Left cardiac atrium (tissue), 4 donors: ENCODE measurements at places on chromosomes 4 and X. TPM values are rescaled to one million over a fixed set of nuclear protein-coding genes. Genes with fewer than 3 reads are reported as not detected.
A peak's percentile ranks its signal among the peaks of the same experiment; 100 is the strongest.

- DNase-seq = no peak
These were observed 743 bp downstream of the NKAP start for GRCh38 chrX:119942831-119943184.

DNA sequence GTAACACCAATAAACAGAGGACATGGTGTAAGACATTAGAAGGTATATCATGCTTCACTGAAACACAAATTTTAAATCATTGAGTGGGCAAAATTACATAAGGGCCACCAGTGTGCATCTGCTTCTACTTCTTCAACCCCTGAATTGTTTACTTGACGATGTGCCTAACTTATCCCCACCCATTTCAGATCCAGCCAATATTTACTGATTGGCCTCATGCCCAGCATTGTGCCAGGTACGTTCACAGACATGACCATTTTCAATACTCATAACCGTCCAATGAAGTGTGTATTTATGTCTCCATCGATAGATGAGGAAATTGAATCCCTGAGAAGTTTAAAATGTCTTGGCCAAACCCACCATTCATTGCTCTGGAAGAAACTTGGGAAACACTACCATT is 208.3 kb upstream of the MID1 start:
- DNase-seq = no peak

- DNase-seq = no peak
These were observed at the start of gene PPP3CA for GRCh38 chr4:101347267-101347556. Gene PPP3CA (minus strand): TSS chr4:101347526.

DNA sequence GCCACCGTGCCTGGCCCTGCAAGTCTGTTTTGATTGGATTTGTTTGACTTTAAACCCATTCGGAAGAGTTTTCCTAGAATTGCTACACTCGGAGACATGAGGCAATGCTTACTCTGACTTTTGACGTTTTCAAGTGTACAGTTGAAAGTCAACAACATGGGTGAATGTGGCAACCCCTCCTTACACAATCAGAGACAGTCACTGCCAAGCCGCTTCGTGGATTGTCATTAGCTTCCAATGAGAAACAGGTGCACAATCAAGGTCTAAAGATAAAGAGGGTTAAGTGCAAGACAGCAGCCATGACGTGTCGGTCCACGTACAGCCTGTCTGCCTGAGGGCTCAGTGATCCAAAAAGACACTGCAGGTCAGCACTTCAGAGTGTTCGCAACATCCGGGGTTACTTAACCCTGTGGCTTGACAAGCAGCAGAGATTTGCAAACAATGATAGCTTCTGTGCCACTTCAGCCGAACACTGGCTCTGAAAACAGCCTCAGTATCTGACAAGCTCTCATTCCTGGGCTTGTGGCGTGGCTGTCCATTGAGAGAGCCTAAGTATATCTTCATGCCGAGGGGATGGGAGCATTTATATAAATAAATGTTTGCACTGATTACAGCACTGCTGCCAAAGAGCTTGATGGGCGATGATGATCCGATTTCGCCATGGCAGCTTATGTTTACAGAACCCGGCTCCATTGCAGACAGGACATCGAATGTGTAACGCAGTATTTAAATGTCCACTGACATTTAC is 180.0 kb downstream of the DHRSX start:
- DNase-seq = peak; percentile 67

- no peak for DNase-seq
These were observed 17.7 kb downstream of the FOXR2 start for GRCh38 chrX:55640854-55641253.

DNA sequence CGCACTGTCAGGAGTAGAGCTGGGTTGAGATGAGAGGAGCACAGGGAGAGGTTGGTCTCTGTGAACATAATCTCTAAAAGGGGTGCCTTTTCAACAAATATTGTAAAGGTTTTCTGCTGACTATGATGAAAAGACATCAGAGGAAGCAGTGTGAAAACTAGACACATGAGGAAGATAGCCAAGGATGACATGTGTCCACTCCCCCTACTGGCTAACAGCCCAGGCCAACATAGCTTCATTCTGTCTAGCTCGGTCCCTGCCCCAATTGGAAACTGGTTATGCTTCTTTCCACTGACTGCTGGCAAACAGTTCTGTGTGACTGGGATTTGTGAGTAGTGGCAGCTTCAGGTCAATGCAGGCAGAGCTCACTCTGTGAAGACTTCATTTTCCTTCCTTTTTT is 115.4 kb upstream of the ESX1 start:
- DNase-seq = no peak

GRCh38 chr4:140719022-140719421 is 37.2 kb downstream of the TBC1D9 start:
- no peak for DNase-seq

- no peak for DNase-seq
These were observed 37.8 kb downstream of the LRP2BP start for GRCh38 chr4:185357733-185358440.

DNA sequence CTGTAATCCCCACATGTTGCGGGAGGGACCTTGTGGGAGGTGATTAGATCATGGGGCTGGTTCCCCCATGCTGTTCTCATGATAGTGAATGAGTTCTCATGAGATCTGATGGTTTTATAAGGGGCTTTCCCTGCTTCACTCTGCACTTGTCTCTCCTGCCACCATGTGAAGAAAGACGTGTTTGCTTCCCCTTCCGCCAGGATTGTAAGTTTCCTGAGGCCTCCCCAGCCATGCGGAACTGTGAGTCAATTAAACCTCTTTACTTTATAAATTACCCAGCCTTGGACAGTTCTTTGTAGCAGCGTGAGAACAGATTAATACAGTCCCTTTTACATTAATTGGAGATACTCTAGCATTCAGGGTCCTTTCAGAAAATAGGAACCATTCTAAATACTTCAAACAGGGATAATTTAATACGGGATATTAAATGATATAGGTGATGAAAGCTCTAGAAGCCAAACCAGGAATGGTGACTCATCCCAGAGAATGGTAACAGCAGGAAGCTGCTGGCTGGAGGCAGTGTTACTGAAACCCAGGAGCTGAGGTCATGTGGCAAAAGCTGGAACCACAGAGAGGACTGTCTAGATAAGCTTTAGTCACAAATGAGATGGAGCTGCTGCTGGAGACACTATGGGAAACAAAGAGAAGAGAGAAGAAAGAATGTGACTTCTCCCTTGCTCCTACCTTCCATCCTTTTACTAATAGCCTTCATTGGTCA is 57.3 kb downstream of the GSTCD start:
- DNase-seq = no peak

- DNase-seq = no peak
These were observed 4.6 kb upstream of the CCNG2 start for GRCh38 chr4:77152421-77152820.

GRCh38 chrX:44596277-44596676 is 53.6 kb upstream of the FUNDC1 start:
- DNase-seq = no peak

DNA sequence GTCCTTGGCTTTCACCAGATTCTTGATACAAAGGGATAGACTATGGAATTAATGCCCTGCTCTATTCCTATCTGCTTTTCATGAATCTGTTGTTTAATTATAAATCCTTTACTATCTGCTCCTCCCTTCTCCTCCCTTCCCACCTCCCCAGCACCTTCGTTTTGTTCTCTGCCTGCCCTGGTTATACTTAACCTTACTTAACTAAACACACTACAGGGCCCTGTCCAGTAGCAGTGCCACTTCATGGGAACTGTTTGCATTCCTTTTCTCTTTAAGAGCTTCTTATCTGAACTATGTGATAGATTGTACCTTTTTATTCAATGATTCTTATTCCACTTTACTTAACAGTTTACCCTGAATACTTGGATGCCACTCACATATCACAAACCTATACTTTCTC is 830 bp downstream of the HOPX start:
- DNase-seq = no peak

DNA sequence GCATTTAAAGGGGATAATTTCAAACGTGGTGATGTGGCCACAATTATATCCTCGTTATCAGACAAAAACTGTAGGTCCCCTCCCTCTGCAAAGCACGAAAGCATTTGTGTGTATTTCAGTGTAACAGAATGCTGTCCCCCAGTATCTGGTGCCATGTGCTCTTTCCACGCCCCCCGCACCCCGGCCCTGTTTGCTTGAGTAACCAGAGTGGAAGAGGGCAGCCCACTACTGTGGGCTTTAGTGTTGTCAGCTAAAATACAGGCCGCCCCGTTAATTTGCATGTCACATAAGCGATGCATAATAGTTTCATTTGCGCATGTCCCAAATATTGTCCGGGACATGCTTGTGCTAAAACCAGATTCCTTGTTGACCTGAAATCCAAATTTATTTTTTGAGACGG is 110.1 kb downstream of the PHKA2 start:
- no peak for DNase-seq

DNA sequence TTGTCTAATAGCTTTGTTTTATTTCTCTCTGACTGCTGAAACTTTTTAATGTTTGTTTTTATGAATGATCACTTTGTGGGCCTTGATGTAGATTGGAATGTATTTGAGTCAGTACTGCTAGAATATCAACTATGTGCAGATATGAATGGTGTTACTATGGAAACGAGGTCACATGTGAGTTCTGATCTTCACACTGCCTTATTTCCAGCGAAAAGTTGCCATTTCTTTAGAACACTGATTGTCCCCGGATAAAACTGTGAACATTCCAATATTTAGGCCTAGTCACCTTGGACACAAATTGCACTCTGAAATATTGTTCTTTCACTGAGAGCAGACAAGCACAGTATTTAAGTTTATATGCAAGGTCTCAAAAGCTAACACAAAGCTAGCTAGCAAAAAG is 27.2 kb upstream of the MAGED1 start:
- no peak for DNase-seq

DNA sequence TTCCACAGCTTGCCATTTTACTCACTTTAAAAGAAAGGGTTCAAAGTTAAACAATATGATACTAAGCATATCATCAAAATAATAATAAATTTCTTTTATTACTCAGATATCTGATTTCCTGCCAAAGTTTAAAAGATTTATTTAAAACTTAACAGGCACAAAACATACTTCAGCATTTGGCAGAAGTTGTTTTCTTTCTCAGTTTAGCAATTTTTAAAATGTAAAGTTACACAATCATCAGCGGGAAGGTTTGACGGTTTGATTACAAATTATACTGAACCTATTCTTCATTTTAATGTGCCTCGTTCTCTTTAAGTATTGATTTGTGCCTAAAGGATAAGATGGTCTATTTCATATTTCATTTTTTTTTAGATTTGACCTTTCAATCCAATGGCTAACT is 227.2 kb downstream of the APBB2 start:
- no peak for DNase-seq

DNA sequence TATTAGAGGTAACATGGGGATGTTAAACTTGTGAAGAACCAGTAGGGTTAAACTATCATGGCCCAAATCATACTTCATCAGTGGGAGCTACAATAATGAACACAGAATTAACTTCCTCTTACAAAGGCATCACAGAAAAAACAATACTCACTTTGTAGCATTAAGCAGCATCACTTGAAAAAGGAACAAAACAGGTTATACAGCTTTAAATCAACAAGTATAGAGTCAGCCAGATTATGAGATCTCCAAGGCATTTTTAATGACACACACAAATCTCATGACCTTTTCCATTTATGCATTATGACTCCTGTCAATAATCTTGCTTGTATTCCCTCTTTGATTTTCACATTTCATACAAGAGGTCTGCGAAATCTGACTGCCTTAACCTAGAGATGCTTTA is 18.3 kb downstream of the FBXL5 start:
- no peak for DNase-seq

DNA sequence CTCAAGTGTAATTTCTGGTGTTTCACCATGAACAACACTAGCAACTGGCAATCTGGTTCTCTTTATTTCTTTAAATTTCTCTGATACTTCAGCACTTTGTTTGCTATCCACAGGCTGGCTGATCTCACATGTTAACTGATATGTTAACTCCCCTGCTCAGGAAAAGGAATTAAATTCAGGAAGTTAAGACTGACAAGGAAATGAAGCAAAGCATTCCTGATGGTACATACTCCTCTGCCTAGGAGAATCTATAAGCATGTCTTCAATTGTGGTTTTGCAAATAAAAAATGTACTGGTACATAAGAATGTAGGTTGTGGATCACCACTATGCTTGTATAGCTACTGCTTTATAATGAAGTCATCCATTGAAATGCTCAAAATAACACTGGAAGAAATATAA is 1119.2 kb upstream of the INTU start:
- DNase-seq = no peak

- DNase-seq = no peak
These were observed 176.5 kb downstream of the AR start for GRCh38 chrX:67720344-67720743.

DNA sequence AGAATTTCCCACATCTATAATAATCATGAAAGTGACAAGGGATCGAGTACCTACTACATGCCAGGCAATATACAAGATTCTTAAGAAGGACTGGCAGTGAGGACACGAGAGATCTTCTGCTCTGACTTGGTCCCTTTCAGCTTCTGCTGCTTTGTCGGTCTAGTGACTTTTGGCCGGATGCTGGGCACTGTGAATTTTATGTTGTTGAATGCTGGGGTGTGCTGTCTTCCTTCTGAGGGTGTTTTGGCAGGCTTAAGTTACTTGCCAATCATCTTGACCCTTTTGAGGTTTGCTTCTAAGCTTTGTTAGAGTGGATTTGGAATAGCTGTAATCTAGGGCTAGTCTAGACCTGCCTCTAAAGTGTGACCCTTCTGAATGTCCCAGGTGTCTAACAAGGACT is 23.5 kb downstream of the NAT8L start:
- no peak for DNase-seq

GRCh38 chr4:24471486-24472160 is 112.7 kb downstream of the DHX15 start:
- peak; percentile 27 for DNase-seq

GRCh38 chrX:70664726-70665125 is 220.1 kb downstream of the DLG3 start:
- DNase-seq = no peak

- no peak for DNase-seq
These were observed 47.9 kb downstream of the TET2 start for GRCh38 chr4:105194328-105195231.

- DNase-seq = no peak
These were observed 51.4 kb upstream of the SOD3 start for GRCh38 chr4:24743927-24744326.

DNA sequence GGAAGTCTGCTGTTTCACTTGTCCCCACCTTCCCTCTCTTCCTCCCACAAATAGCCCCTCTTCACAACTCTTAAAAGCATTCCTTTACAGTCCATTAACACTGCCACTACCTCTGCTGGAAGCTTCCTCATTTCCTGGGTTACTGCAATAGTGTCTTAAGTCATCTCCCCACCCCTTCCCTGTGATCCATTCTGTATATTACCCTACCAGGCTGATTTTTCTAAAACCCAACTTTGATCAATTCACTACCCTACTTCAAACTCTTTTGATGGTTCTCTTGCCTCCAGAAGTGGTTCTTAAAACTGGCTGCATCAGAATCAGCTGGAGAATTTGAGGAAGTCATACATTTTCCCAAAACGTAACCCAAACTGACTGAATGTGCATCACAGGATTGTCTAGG is 8.8 kb upstream of the XIAP start:
- DNase-seq = no peak

CYSLTR1 gene
- total RNA-seq = 3.1 TPM

S100P gene
- 0.38 TPM for total RNA-seq

CTAG1B gene
- not detected for total RNA-seq

TMSB15B gene
- total RNA-seq = 1.0 TPM

SULT1E1 gene
- not detected for total RNA-seq

TASL gene
- total RNA-seq = 0.53 TPM

GLRB gene
- 10.6 TPM for total RNA-seq

LEF1 gene
- total RNA-seq = 0.71 TPM
